ENCODE measurements at places on chromosomes 3 and 15.

DNA sequence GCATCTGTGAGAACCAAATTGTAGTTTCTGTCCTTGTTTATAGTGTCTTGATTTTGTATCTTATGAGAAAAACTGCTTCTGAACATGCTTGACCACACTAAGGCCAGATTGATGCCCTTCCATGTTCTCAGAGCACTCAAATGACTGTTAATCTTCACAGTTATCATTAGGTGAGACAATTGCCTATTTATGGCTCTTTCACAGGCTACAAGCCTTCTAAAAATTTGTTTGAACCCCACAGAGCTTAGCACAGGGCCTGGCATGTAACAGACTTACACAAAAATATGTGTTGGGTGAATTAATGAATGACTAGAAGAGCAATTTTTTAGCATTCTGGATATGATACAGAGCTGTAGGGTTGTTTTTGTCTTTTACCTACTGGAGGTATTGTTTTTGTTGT lies 43.1 kb downstream of the BTLA start:
- no peak for DNase-seq

DNA sequence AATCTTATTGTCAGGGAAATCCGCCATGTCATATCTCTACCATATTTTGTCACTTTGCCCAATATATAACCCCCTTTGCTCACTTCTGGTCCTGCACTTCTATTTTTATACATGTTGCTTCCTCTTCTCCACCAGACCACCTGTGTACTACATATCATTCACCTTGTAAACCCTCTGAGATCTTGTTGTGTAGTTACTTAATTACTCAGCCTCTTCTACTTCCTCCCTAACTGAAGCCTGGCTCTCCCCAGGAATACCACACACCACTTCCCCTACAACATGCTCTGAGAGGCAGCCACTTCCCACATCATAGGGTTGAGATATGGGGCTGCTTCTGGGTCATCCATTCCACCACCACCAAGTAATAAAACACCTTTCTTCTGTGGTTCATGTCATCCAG lies 10.0 kb downstream of the HEXA start:
- no peak for DNase-seq

DNA sequence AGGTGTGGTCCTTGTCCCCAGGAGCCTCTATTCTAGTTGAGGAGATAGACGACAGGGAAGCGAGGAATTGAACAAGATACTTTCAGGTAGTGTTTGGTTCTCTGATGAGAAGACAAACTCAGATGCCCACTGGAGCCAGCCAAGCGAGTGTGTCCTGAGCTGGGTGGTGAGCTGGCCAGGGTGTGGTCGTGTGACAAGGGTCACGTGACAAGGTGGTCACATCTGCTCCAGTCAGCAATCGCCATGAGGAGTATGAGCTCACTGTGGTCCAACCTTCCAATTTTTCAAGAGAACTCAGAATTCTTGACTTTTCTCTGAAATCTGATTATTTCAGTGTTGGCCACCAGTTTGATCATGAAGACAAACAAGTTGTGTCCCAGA lies 39.5 kb downstream of the SLC6A6 start:
- DNase-seq, result no peak

DNA sequence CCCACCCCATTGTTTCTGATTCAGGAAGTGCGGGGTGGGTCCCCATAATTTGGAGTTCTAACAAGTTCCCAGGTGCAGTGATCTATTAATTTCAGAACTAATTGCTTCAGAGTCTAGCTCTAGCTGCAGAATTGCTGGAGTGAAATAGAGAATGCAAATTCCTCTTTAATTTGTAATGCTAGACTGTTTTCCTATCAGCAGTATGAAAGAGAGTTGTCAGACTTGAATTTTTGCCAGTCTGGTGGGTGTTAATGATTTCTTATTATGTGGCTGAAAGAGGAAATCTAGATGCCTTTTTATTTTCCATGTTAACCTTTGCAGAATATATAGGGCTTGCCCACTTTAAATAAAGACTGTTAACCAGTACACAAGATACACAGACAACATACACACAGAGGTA lies 23.7 kb downstream of the APH1B start:
- DNase-seq, result no peak

DNA sequence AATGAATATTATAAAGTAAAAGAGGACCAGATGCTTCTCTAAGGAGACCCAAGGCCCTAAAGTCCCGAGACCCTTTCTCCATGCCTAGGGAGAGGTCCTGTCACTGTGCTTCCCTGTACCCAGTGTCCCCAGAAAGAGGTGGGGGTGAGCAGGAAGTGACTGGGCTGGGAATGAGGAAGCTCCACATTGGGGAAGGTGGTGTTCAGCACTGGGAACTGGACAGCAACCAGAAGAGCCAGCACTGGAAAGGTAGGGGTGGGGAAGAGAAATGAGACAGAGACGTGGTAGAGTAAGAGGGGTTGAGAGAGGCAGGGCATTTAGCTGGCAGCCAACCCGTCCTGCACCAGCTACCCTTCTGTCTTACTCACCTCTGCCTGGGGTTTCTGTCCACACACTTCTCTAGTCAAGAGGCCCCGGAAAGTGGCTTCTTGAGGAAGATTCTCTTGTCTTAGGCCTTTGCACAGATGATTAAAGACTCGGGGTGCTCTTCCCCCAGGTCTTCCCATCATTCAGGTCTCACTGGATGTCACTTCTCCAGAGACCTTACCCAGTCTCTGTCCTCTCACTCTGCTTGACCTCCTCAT lies 12.2 kb downstream of the RRP9 start:
- no peak for DNase-seq

DNA sequence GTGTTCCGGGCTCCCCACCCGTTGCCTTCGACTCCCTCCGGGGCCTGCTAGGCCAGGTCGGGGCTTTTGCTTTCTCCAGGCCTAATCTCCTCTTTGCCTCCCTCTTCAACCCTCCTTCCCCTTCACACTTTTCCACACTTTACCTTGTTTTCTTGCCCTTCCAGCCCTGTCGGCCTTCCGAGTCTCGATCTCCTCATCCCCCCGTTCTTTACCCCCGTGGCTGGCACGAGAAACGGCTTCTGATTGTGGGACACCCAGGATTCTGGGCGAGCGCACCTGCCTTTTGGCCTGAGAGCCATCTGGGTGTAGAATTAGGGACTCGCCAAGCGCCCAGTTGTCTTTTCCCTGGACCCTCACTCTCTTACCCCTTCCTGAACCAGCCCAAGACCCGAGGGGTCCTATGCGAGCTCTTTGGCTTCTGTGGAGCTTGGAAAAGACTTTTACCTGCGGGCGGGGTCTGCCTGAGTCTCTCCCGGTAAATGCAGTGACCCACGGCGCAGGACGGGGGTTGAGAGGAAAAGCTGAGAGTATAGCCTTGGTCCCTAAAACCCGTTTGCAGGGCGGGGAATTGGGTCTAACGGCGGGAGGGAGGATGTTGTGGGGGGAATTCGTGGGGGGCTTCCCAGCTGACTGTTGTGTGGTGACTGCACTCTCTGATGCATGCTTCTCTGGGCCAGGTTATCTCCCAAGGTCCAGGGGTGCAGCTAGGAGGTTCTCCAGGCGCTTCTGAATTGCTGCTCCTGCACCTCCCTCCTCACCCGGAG lies 5.5 kb upstream of the ONECUT1 start:
- no peak for DNase-seq

DNA sequence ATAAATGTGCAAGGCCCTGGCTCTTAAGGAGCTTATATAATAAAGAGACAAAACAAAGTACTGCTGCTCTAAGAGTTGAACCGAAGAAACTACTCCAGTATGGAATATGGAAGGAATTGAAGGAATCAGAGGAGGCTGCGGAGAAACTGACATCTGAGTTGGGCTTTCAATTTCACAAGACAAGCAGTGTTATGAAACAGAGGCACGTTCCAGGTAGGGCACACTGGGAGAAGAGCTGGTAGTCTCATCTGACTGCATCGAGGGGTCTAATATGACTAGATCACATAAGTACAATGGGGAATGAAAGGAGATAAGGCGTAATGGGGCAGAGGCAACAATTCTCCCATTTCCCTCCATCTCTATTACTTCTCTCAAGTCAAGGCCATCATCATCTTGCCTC lies 68.3 kb upstream of the CDAN1 start:
- no peak for DNase-seq

DNA sequence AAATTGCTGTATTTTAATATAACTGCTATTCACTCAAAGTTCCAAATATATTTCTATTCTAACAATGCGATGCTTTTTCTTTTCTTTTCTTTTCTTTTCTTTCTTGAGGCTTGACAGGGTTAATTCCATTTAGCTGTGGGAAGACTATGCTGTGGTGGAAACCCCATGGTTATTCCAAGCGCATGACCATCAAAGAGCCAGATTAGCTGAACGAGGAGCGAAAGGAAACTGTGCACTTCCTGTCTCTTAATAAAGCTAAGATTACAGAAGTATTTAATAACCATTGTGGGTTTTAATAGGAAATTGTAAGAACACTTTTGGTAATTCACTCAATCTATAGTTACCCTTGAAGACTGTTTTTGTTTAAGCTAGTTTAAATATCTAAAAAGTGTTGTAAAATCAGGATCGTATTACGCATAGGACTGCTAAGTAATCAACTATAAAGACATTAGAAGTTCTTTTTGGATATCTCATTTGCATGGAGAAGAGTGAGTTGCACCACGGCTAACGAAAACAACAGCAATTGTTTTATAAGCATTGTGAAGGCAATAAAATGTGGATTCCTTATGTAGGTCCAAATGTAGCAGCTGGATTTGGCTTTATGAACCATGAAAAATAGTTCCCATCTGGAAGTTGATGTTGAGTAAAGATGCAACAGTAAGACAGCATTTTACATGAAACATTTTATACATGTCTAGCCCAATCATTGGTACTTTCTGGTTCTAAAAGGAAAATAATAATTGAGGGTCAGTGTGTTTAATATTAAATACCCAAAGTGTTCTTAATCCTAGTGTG lies 105.4 kb downstream of the ZIC1 start:
- DNase-seq, result no peak

DNA sequence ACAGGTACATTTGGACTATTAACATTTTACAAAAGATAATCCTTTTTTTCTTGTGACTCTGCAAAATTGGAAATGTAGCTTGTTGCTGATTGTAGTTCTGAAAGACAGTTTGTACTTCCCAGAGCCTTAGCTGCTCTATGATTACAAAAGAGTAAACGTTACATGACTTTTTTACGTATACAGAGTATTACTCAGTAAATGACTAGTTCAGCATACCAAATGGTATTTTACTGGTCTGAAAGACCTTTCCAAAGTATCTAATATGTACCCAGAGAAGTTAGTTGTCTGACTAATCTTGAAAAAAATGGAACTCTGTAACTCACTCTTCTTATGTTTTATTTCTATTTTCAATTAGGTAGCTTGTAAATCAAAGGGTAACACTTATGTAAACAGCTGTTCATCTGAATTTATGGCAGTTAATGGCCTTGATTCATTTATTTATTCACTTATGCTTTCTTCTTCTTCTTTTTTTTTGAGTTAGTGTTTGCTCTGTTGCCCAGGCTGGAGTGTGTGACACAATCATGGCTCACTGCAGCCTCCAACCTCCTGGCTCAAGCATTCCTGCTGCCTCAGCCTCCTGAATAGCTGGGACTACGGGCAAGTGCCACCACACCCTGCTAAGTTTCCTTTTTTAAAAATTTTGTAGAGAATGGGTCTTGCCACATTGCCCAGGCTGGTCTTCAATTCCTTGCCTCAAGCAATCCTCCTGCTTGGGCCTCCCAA lies 151.7 kb downstream of the C3orf38 start:
- no peak for DNase-seq

- peak; percentile 62 for DNase-seq
Measured at GRCh38 chr15:40064231-40064894, 25.4 kb upstream of the SRP14 start.

- DNase-seq, result no peak
Measured at GRCh38 chr3:145780301-145780700, 380.7 kb downstream of the PLOD2 start.

GRCh38 chr3:172040078-172040980 lies 951 bp downstream of the FNDC3B start:
- DNase-seq, result peak; percentile 70

DNA sequence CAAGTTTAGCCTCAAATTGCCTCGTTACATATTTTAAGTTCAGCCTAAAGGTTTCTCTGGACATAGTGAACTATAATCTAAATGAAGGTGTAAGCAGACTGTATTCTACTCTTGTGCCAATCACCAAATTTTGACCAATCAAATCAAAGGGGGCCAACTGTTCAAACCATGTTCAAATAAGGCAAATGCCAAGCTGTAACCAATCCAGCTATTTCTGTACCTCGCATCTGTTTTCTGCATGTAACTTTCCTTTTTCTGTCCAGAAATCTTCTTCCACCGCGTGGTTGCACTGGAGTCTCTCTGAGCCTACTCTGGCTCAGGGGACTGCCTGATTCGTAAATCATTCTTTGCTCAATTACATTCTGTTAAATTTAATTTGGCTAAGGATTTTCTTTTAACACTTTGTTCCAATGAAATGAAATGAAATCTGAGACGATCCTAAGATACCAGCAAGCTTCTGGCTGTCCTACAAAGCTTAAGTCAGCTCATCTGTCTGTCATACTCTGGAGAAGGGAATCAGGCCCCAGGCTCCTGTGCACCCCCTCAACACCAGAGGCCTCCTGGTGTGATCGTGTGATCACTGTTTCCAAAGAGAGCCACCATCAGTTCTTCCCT lies 53.2 kb upstream of the ZNF148 start:
- DNase-seq, result no peak

DNA sequence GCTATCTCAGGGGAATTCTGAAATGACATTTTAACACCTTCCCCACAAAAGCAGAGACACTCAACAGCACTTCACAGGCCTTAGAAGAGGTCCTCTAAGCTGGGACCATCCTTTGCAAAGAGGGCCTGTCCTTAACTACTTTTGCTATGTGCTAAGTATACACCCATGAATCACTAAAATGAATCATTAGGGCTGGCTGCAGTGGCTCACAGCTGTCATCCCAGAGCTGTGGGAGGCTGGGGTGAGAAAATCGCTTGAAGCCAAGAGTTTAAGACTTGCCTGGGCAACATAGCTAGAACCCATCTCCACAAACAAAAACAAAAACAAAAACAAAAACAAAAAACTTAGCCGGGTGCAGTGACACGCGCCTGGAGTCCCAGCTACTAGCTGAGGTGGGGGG lies 53.9 kb upstream of the MELTF start:
- peak; percentile 86 for DNase-seq

DNA sequence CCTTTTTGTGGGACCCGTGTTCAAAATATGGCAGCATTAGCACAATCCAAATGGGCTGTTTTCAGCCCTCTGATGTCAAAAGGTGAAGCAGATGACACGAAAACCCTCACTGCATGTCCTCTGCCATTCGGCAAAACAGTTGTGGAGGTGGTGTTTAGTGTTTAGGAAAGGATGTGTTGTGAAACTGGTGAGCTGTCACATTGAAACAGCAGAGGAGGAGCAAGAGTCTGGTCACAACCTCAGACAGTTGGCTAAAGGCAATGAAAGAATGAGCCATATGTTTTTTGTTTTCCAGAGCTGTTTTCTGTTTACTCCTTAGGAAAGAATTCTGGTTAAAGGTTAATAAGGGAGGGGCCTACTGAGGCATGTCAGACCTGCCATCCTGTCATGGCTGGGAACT lies 140.7 kb downstream of the VPS8 start:
- DNase-seq, result no peak

- DNase-seq, result no peak
Measured at GRCh38 chr3:133988631-133989161, 41.0 kb downstream of the SLCO2A1 start.

- DNase-seq, result peak; percentile 51
Measured at GRCh38 chr3:183122257-183122932, 23.1 kb upstream of the MCCC1 start.
